Germinal center (tissue), 1 donor: ENCODE measurements at places on chromosomes 5 and 9.

GRCh38 chr9:85515021-85515420 lies 226.7 kb downstream of the AGTPBP1 start:
- no peak for DNase-seq

- no peak for DNase-seq
Observed at GRCh38 chr9:2602704-2603116, 18.9 kb upstream of the VLDLR start.

GRCh38 chr5:77167695-77168121 lies 42.8 kb upstream of the PDE8B start:
- DNase-seq, result no peak

- no peak for DNase-seq
Observed at GRCh38 chr9:108813951-108814601, 41.7 kb downstream of the ACTL7B start.

DNA sequence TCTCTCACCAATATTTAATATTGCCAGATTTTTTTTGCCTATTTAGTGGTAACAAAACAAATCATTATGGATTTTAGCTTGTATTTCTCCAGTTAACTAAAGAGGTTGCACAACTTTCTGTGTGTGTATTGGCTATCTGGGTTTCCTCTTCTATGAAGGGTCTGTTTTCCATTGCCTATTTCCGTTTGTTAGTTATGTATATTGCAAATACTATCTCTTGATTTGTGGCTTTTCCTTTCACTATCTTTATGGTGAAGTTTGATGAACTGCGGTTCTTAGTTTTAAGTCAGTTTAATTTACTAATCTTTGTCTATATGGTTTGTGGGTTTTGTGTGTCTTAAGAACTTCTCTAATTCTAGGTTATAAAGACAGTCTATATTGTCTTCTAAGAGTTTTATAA lies 136.3 kb downstream of the CEP120 start:
- DNase-seq, result no peak

DNA sequence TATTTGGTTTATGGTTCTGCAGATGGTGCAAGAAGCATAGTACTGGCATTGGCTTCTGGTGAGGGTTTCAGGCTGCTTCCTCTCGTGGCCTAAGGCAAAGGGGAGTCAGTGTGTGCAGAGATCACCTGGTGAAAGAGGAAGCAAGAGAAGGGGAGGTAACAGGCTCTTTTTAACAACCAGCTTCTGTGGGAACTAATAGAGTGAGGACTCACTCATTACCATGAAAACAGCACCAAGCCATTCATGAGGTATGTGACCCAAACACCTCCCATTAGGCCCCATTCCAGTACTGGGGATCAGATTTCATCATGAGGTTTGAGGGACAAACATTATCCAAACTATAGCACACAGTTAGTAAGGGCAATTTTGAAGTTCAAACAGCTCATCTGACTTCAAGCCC lies 263.5 kb downstream of the TMEM38B start:
- no peak for DNase-seq
